ENCODE measurements at places on chromosomes 6 and 20.
A peak's percentile ranks its signal among the peaks of the same experiment; 100 is the strongest.

DNA sequence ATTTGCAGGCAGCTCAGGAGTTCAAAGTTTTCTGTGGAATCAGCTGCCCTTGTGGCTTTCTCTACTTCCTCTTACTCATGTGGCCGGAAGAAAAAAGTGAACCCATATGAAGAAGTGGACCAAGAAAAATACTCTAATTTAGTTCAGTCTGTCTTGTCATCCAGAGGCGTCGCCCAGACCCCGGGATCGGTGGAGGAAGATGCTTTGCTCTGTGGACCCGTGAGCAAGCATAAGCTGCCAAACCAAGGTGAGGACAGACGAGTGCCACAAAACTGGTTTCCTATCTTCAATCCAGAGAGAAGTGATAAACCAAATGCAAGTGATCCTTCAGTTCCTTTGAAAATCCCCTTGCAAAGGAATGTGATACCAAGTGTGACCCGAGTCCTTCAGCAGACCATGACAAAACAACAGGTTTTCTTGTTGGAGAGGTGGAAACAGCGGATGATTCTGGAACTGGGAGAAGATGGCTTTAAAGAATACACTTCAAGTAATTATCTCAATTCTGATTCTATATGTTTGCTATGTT lies 1.1 kb downstream of the MGME1 start:
- no peak for DNase-seq

- DNase-seq = peak; percentile 72
Observed at GRCh38 chr6:31795616-31796298, at the start of gene VARS1. Gene VARS1, minus strand, starts transcription at chr6:31795752. Its CDS starts 535 bp downstream, at chr6:31795217.

GRCh38 chr6:79453558-79454042 lies 83.6 kb downstream of the LCA5 start:
- no peak for DNase-seq

- no peak for DNase-seq
Observed at GRCh38 chr6:95519228-95520037, 57.9 kb upstream of the MANEA start.

- no peak for DNase-seq
Observed at GRCh38 chr20:33875055-33875454, 63.9 kb downstream of the CHMP4B start.

GRCh38 chr20:63310265-63310991 lies 17.4 kb downstream of the COL20A1 start:
- no peak for DNase-seq

DNA sequence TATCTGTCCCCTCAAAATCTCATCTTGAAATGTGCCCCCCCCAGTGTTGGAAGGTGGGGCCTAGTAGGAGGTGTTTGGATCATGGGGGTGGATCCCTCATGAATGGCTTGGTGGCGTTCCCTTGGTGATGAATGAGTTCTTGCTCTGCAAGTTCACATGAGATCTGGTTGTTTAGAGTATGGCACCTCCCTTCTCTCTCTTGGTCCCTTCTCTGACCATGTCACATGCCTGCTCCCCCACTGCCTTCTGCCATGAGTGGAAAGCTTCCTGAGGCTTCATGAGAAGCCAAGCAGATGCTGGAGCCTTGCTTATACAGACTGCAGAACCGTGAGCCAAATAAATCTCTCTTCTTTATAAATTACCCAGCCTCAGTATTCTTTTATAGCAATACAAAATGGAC lies 70.9 kb downstream of the MAN1A1 start:
- no peak for DNase-seq

DNA sequence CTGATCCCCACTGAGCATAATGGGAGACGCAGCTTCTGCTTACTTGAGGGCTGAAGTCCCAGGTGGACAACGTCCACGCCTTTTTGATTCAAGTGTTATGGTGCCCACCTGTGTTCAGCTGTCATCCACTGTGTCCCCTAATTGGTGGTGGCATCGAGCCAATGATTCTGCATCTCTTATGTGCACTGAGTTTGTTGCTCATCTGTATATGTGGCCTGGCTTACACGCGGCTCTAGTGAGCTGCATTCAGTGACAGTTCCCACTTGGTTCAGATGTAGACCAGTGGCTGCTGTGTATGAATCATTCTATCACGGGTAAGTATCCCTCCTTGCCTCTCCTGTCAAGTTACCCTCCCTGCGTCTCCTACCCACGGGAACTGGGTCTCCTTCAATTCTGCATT lies 131.2 kb upstream of the CLDN20 start:
- DNase-seq = no peak

- peak; percentile 59 for DNase-seq
Observed at GRCh38 chr20:44109951-44110361, 77.0 kb downstream of the JPH2 start.

DNA sequence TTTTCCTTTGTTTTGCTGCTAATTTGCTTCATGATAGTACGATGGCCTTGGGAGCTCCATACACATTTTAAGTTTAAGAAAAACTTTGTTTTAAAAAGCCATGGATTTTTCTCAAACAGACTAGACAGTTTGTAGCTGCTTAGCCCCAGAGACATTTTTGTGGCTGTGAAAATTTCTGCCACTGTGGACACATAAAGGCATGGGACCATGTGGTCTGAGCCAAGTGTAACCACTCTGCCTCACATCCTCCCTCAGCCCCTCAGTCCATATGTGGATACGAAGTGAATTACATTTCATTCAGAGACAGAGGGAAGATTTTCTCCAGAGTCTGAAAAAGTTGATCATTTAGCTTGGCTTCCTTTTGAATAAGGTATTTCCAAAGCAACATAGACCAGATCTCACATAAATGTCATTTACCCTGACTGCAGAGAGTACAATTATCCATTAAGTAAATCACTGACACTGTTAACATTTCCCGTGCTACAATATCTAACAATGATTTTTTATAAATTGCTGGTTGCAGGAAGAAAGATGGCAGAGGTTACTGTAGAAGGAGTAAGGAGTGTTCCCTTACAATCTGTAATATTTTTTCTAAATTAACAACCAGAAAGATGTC lies 87.4 kb downstream of the GJA1 start:
- no peak for DNase-seq

GRCh38 chr20:4247898-4248858 lies 232.8 kb upstream of the RNF24 start:
- DNase-seq = no peak

DNA sequence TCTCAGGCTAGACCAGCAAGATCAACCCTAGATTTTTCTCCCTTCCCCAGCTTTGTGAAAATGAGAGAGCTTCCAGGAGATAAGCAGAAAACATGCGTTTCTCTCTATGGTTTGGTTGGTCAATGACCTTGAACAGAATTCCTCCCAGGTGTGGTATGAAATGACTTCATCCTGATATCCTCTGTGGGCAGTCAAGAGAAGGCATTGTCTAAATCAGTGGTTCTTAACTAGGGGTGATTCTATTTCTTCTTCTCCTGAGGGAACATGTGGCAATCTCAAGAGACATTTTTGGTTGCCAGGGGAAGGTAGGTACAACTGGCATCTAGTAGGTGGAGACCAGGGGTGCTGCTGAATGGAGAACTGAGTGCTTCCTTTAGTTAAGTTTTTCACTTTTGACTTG lies 12.4 kb downstream of the IFT52 start:
- no peak for DNase-seq

DNA sequence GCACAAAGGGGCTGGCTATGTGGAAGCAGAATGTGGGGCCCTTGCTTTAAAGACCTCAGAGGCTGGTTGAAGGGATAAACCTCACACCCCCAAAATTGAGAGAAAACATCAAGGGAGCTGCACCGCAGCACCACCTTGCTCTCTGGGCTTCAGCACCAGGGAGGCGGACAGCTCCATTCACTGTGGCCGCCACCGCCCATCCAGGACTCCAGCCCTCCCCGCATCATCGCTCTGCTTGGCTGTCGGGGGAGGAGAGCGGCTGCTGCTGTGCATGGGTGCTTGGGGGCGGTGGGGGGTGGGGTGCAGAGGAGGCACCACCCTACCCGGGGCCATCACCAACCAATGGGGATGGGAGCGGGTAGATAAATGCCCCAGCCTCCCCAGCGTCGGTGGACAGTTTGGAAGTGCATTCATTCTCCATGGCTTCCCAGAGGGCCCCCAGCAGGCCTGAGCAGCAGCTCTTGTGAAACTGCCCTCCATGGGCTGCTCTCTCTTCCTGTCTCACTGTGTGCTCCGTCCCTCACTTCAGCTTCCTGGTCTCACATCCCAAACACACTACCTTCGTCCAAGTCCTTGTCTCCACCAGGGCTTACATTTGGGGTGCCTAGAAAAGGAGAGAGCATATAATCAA lies 75.7 kb upstream of the BHLHE23 start:
- peak; percentile 41 for DNase-seq

- DNase-seq = no peak
Observed at GRCh38 chr6:101232961-101233360, 160.5 kb upstream of the GRIK2 start.

DNA sequence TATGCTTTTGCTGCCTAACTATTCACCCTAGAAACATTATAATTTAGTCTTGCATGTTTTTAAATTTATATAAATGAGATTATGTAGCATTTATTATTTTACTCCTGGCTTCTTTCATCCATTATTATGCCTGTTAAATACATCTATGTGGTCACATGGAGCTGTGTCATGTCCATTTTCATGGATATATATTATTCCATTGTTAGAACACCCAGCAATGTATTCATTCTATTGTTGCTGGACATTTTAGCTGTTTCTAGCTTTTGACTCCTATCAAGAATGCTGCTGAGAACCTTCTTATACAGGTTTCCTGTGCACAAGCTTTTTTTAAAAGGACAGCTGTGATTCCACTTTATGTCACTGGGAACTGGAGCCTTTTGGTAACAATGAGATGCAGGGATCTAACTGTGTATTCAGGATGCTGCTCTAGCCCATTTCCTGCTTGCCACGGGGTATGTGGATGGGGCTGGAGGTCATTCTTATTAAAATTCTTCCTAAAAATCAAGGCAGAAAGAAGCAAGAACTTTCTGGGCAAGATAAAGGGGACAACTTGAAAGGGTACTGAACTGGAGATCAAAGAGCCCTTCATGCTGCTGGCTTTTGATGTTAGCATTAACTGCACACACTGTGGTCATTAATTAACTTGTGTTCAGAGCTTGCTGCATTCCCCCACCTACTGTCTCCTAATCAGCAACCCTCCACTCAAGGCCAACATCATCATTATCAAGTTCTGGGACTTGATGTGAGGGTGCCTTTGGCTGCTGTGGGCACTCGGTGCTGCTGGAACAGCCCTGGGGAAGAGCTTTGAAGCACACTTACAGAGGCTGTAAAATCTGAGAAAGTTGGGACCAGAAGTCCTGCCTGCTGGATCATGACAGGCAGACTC lies 96.6 kb upstream of the AKIRIN2 start:
- no peak for DNase-seq

- peak; percentile 44 for DNase-seq
Observed at GRCh38 chr6:163405412-163406309, 8.9 kb upstream of the QKI start.

- DNase-seq = peak; percentile 65
Observed at GRCh38 chr6:122400121-122400450, 634 bp downstream of the HSF2 start.

DNA sequence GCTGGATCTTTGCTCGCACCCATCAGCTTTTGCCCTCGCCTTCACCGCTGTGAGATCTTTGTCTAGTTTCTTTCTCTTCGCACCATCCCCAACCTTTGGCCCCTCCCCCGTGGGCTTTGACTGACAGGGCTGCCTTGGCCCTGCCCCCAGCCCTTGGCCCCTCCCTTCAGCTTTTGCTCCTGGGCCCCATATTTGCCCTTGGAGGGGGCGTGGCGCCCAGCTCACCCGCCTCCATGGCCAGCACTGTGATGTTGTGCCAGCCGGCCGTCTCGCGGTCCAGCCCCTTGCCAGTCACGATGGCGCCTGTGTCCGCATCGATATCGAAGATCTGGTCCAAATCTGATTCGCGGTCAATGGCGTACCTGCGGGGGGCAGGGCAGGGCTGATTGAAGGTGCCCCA lies 81.1 kb downstream of the CD40 start:
- no peak for DNase-seq

- DNase-seq = no peak
Observed at GRCh38 chr6:103629613-103630012, 1230.1 kb downstream of the HACE1 start.

- no peak for DNase-seq
Observed at GRCh38 chr20:16363506-16364319, 209.5 kb downstream of the KIF16B start.

DNA sequence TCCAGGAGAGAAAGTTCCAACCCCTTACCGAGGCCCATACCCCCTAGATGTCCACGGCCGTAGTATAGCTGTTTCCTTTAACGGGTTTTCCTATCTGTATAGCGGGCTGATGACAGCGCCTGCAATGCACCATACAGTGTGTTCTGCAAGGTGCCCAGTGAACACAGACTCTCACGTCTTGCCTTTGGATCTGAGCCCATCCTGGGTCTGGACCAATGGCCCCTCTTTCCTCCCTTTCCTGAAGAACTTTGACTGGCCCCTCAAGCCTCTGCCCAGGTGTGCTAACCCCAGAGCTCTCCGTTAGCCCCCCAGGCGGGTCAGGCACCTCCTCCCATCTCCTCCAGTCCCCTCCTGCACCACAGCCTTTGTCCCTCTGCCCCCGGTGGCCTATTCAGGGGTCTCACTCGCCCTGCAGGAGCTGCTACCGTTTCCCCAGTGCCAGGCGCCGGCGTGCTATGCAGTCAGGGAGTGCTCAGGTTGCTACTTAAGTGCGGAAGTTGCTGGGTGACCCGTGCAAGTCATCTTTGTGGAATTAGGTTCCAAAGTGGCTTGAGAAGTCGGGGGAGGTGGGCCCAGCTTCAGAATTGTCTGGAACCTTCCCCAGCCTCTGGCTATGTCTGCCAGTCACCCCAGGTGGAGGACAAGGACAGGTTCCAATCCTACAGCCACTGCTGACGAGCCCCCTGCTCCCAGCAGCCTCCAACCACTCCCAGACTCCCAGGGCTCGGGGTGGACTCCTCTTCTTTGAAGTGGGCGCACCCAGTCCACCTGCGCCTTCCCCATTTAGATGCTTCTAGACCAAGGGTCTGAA lies 35.0 kb upstream of the ZBP1 start:
- peak; percentile 8 for DNase-seq

- DNase-seq = no peak
Observed at GRCh38 chr6:47138046-47138445, 95.9 kb upstream of the ADGRF1 start.

DNA sequence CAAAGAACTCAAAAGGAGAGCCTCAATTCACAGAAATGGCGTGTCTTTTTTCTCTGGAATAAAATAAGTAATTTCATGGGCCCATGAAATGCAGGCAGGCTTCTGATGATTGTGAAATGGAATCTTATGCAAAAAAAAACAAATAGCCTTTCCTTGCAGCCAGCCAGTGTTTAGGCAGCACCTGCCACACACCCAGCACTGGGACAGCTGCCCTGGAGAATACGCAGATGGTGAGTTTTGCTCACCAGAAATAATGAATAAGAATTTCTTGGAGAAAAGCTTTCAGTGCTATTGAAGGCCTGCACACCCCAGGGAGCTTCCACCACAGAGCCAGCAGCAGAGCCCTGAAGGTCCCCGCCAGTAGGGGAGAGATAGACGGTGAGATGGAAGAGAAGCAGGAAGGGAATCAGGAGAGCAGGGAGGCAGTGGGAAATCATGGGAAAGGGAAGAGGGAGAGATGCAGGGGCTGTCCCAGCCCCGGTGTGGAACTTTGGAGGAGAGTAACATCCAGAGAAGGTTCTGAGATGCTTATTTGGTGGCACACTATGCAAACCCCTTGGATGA lies 54.9 kb downstream of the PXDC1 start:
- no peak for DNase-seq

GRCh38 chr6:17299222-17299621 lies 18.1 kb downstream of the RBM24 start:
- no peak for DNase-seq

- DNase-seq = no peak
Observed at GRCh38 chr6:155582016-155582991, 126.7 kb upstream of the NOX3 start.

- DNase-seq = no peak
Observed at GRCh38 chr6:130525408-130525807, 159.6 kb downstream of the TMEM200A start.
